Retina (tissue), 1 donor: ENCODE measurements at places on chromosomes 4 and X.

DNA sequence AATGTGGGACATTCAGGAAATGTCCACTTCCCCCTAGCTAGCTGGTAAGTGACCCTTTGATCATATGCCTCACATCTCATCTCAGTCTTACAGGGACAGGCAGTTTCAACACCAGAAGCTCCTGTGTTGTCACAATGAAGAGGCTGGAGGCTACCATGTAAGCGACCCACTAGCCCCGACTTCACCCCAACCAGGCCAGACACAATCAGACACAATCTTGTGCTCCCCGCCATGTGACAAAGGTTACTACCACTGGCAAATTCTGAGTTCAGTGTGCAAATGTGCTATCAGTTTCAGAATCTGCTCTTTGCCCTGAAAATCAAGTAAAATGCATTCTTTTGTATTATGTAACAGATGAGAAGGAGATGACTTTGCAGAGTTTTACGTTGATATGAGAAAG lies 56.9 kb upstream of the STS start:
- no peak for DNase-seq

DNA sequence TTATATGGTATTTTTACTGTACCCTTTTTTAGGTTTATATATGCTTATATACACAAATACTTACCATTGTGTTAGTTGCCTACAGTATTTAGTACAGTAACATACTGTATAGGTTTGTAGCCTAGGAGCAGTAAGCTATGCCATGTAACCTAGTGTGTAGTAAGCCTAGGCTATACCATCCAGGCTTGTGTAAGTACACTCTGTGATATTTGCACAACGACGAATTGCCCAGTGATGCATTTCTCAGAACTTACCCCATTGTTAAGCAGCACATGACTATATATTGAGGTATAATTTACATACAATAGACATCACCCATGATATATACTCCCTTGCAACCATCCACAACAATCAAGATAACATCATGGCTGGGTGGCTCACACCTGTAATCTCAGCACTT lies 40.1 kb downstream of the STAG2 start:
- no peak for DNase-seq

GRCh38 chr4:54093324-54094240 lies 6.4 kb upstream of the GSX2 start:
- DNase-seq = peak; percentile 61

GRCh38 chr4:80539190-80539589 lies 203.7 kb downstream of the CFAP299 start:
- DNase-seq = no peak

GRCh38 chr4:181958446-181958845 lies 284.8 kb upstream of the TENM3 start:
- DNase-seq = no peak

GRCh38 chr4:146343199-146343598 lies 128.9 kb downstream of the REELD1 start:
- DNase-seq = no peak

DNA sequence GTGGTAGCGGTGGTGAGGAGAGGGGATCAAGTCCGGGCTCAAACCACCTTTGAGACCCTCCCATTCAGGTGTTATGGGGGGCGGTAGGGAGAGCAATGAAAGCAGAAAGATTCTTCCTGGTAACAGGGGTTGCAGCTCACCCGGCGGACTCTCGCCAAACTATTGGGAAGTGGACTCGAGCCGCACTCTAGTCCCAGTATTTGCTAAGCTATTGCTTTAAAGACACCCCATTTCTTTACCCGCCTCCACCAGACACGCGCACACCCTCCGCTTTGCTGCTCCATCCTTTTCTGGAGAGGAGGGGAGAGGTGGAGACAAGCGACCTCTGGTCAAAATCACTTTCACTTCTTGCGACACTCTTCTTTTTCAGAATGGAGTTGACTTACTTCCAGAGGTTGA lies 625 bp upstream of the GABRA4 start:
- DNase-seq = no peak

DNA sequence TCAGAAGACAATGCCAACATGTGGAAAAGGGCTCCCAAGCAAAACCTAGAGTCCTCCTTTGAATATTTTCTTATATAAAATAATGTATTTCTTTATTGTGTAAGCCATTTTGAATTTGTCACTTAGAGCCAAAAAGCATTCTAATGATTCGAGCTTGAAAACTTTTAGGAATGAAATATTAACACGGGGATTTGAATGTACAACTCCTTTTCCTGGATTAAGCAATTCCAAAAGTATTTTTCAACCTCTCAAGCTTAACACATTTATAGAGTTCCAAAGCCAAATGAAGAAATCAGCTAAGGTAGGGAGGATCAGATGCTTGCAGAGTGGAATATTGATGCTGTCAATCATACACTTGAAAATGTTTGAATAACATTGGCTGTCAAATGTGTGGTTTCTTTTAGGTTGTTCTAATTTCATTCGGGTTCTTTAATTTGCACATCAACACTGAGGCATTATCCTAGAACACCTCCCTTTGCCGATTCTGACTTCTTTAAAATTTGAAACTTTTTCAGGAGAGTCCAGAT lies 67.2 kb upstream of the ETNPPL start:
- DNase-seq = no peak

DNA sequence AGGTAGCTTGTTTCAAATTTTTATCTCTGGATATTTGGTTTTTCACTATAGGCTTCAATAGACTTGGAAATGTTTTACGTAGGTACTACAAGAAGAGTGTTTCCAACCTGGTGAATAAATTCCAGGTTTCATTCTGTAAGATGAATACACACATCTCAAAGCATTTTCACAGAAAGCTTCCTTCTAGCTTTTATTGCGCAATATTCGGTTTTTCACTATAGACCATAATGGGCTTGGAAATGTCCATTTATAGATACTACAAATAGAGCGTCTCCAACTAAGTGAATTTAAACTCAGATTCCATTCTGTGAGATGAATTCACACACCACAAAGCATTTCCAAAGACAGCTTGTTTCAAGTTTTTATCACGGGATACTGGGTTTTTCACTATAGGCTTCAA lies 857.7 kb upstream of the HS3ST1 start:
- no peak for DNase-seq

- no peak for DNase-seq
Measured at GRCh38 chrX:7272346-7272745, 124.4 kb upstream of the PUDP start.

GRCh38 chr4:38857354-38858096 lies 908 bp upstream of the TLR6 start:
- DNase-seq = no peak

DNA sequence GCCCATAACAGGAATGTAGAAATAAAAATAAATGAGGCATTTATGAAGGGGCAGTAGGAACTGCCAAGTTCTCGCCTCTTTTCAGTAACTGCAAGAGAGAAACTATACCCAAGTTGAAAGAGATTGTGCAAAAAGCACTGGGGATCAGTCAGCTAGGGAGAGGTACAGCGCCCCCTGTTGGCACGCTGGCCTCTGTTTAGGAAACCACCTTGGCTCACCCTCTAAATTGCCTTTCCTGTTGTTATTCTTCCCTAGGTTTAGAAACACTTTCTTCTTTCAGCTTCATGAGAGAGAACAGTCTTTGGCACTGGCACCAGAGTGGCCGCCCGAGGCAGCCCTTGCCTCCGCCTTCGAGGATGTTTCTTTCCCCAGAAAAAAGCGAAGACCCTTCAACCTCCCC lies 348.5 kb downstream of the MID1IP1 start:
- DNase-seq = peak; percentile 79

GRCh38 chr4:101064541-101065180 lies 282.7 kb downstream of the PPP3CA start:
- no peak for DNase-seq

DNA sequence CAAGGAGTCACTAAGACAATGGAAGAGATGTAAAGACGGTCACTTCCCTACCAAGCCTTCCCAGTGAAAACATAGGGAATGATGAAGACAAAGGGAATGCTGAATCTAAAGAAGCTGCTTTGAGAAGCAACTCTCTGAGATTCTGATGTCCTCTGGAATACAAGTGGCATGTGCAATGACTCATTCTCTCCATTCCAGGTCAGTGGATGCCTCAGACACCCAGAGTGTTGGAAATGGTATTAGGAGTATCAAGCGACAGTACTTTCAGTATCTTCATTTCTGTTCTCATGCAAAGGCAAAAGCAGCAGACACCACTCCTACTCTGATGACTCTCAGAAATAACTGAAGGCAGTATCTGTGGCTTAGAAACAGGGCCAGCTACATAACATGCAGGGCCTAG lies 102.6 kb downstream of the FSTL5 start:
- peak; percentile 9 for DNase-seq

GRCh38 chr4:176150356-176150682 lies 45.1 kb downstream of the SPATA4 start:
- DNase-seq = no peak

GRCh38 chrX:119636419-119636818 lies 30.2 kb upstream of the NKRF start:
- DNase-seq = no peak

DNA sequence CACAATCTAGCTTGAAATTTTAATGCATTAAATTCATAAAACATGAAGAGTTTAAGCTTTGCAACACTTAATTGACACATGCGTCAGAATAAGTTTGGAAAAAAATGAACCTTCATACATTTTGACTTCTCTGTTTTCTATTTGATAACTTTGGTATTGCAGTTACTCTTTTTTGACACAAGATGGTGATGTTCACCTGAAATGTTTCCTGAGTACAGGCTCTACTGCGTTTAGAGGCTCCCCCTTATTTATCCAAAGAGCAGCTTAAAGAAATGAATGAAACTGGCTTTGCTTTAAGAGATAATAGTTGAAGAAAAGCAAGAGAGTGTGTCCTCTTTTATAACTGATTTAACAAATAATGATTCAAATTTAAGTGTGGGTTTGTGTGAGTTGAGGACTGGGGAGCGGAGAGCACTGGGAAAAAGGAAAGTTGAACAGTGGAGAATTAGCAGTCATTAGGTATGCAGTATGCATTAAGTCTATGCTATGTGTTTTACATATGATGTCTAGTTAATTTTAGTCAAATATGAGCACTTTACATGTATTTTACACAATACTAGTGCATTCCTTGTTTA lies 180.6 kb upstream of the NUDT6 start:
- peak; percentile 29 for DNase-seq

GRCh38 chrX:65859299-65859698 lies 180.6 kb downstream of the VSIG4 start:
- no peak for DNase-seq

- no peak for DNase-seq
Measured at GRCh38 chr4:112153211-112153791, 8.0 kb downstream of the FAM241A start.

DNA sequence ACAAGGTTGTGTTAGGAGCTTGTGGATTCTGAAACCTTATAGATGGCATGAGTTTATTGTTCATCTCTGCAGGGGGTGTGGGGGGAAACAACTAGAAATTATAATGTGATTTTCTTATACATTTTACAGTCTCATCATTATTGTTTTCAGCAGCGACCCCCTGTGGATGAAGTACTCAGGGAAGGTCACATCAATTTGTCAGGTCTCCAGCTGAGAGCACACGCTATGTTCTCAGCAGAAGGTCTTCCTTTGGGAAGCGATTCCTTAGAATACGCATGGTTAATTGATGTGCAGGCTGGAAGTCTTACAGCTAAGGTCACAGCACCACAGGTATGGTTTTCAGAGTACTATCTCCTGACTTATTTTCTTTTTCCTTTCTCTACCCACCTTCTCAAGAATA lies 72.2 kb downstream of the BLTP1 start:
- DNase-seq = peak; percentile 43

- no peak for DNase-seq
Measured at GRCh38 chrX:19799319-19800182, 87.8 kb downstream of the SH3KBP1 start.

DNA sequence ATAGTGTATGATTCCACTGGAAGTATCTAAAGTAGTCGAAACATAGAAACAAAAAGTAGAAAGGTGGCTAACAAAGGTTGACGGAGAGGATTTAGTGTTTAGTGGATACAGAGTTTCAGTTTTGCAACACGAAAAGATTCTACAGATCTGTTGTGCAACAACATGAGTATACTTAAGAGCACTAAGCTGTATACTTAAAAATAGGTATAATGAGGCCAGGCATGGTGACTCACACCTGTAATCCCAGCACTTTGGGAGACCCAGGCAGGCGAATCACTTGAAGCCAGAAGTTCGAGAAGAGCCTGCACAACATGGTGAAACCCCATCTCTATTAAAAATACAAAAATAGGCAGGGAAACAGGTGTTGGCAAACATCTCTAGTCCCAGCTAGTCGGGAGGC lies 7.9 kb upstream of the ATRX start:
- no peak for DNase-seq

GRCh38 chrX:133610056-133610455 lies 194.8 kb upstream of the GPC4 start:
- DNase-seq = no peak

DNA sequence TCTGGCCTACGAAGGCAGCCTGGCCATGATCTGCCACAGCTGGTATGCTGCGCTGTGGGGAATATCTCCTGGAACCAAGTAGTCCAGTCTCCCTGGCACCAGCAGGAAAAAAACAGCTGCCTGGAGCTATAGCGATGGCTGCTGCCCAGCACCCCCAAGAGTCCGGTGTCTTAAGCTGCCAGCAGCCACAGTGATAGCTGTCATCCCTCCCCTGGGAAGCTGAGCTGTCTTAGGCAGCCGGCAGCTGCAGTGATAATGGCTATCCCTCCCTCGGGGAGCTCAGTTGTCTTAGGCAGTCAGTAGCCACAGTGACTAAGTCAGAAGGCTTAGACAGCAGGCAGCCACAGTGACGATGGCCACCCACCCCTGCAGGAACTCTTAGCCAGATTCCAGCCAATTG lies 205.1 kb downstream of the STPG2 start:
- DNase-seq = no peak

- no peak for DNase-seq
Measured at GRCh38 chrX:100635989-100636320, 651 bp downstream of the TSPAN6 start.

- DNase-seq = no peak
Measured at GRCh38 chr4:534576-535151, 35.7 kb downstream of the PIGG start.

DNA sequence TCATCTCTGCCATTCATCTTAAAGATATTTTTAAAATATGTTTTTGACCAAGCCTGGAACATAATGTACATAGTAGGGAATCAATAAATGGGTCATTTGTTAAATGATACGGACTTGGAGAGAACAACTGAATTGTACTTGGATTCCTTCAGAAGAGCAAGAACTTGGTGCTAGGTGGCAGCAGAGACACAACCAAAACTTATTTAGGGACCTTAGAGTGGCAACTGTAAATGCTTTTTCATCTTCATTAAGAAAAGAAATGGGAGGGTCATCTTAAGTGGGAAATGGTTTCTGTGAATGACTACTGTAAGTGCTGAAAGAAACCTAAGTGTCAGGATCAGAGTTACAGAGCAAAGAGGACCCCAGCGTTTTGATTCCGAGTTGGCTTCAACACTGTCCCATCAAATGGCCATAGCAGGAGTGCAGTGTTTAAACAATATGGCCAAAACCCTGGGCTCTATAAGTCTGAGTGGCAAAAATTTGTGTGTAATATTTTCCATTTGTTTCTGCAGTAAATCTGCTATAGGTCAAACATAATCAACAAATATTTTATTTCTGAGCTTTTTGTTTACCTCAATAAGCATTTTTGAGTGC lies 213.6 kb downstream of the PALLD start:
- peak; percentile 44 for DNase-seq
